ENCODE measurements at places on chromosomes 3 and 15.

GRCh38 chr3:65729555-65729954 lies 309.2 kb downstream of the MAGI1 start:
- DNase-seq: no peak

- DNase-seq: no peak
Measured at GRCh38 chr3:135895734-135896121, 69.8 kb upstream of the PPP2R3A start.

GRCh38 chr15:65789759-65790425 lies 2.2 kb downstream of the DENND4A start:
- DNase-seq: no peak

- no peak for DNase-seq
Measured at GRCh38 chr3:63047068-63047467, 171.9 kb upstream of the CADPS start.

Data from dorsolateral prefrontal cortex (tissue), 122 donors.